Stimulated activated CD4-positive, alpha-beta T cell treated with anti-CD3 and anti-CD28 coated beads, Interleukin-2, amount 100 ng/mL, for 24 hours (primary cell): ENCODE measurements at places on chromosomes 1 and 21.
A peak's percentile ranks its signal among the peaks of the same experiment; 100 is the strongest.

DNA sequence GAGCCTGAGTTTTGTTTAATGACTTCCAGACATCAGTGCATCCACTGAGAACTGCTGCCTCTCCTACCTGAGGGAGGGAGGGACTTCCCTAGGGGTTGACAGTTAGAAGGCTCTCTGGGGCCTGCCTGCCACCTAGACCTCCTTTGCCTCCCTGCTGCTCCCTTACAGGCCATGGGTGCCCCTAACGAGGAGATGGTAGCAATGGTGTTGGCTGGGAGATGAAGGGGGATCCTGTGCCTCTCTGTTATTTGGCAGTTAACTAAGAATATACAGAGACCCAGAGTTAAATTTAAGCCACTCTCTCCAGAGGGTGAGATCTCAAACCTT, 66.1 kb downstream of the UBE2U start:
- DNase-seq = no peak

DNA sequence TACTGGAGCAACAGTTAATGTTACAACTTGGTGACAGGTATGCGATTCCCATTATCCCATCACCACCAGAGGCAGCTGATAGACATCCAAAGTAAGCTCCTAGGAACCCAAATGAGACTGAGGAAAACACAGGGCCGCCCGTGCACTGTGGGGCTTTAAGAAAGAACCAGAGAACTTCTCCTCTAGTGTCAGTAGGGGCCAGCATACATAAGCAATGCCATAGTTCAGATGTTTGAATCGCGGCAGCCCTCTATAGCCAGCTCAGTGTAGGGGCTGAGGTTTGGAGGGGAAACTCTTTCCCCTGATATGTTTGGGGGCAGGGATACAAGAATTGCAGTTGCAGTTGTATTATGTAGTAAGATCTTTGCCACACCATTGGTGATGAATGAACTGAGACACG, 593.3 kb upstream of the NCAM2 start:
- no peak for DNase-seq

DNA sequence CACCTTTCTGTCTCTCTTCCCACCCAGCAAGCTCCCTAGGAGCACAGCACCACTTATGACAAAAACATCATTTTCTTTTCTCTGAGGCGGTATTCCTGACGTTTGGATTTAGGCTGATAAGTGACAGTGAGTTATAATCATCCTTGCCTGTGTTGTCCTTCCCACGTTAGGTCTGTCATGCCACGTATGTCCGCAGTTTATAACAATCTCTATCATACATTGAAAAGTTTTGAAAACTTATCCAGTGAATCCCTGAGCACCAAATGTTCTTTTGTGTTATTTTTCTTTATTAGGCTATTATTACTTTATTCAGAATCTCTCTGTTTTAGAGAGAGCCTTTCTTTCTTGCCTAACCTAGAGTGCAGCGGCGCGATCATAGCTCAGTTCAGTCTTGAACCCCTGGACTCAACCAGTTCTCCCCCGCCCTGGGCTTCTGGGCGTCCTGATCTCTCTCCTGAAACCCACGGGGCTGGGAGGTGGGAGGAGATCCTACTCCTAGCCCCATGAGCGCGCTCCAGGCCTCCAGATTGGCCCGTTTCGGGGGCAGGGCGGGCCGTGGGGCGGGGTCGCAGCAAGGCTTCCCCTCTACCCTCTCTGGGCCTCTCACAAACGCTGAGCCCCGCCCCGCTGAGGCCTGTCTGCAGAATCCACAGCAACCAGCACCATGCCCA, at the start of gene GSTM2:
Gene GSTM2 (plus strand): TSS at position 606 of the 671 bp plus-strand sequence. CDS start 59 bp downstream, at position 665.
- DNase-seq = peak; percentile 87

- no peak for DNase-seq
Measured at GRCh38 chr1:233143241-233143640, 152.3 kb downstream of the PCNX2 start.

DNA sequence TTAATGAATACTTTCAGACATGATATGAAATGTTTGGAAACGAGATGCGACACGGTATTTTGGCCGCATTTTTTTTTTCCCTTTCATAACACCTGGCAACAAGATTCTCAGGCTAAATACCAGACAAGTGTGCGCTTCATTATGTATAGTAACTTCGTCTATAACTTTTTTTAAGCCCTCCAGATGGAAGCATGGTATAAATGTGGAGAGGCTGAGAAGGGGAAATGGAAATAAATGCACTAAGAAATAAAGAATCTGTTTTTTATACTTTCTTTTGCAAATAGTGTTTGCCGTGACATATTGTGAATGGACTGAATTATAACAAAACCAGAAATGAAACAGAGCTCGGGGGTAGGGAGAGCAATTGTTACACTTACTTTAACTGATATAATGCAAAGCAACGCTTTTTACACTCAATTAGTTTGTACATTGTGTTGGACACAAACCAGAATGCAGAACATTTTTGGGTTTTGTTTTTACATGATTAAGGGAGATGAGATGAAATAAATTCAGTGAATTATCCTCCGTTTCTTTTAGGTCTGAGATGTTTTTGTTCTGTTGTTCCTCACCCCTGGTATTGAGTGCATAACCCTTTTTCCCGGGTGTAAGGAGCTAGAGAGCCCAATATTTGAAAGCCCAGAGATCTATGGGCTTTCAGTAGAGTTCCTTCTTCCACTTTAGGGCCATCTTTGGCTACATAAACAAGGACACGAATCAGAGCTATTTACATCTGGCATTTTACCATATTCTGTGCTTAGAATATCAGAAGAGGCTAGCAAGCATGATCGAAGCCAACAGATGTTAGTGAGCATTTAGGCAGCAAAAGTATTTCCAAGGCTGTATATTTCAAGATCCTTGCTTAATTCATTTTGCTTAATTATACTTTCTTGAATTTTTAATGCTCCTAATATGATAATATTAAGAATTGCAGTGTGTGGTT, 478.0 kb downstream of the CAMTA1 start:
- DNase-seq = no peak

DNA sequence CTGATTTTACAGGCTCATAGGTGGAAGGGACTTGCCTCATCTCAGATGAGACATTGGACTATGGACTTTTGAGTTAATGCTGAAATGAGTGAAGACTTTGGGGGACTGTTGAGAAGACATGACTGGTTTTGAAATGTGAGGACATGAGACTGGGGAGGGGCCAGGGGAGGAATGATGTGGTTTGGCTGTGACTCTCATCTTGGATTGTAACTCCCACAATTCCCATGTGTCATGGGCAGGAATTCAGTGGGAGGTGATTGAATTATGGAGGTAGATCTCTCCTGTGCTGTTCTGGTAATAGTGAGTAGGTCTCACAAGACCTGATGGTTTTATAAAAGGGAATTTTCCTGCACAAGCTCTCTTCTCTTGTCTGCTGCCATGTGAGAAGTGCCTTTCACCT, 20.8 kb downstream of the SCYL3 start:
- no peak for DNase-seq
